Liver (tissue), 10 donors: ENCODE measurements at places on chromosomes 13 and 19. TPM values are rescaled to one million over a fixed set of nuclear protein-coding genes. Genes with fewer than 3 reads are reported as not detected.

DNA sequence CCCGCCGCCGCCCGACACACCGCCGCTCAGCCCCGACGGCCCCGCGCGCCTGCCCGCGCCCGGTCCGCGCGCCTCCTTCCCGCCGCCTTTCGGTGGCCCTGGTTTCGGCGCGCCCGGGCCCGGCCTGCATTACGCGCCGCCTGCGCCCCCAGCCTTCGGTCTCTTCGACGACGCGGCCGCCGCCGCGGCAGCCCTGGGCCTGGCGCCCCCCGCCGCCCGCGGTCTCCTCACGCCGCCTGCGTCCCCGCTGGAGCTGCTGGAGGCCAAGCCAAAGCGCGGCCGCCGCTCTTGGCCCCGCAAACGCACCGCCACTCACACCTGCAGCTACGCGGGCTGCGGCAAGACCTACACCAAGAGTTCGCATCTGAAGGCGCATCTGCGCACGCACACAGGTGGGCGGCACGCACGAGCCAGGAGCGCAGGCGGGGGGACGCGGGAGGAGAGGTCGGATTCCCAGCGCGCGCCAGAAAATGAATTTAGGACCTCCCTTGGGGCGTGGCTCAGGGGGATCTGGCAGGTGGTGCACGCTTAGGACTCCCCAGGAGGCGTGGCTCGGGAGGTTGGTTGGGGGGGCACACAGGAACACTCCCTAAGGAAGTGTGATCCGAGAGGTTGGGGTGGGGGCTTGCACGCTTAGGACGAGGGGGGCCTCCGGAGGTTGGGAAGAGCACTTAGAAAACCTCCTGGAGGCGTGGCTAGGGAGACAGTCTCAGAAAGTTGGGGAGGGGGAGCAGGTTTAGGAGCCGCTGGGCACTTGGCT, 1.2 kb downstream of the KLF2 start:
- H3K4me1 ChIP-seq = peaks cover 12% of the 10 kb centered on the region
- peak overlapping the region; percentile 78 for H3K27ac ChIP-seq
- no peak for DNase-seq
- peaks cover 1% of the 10 kb centered on the region for H3K36me3 ChIP-seq
- H3K27me3 ChIP-seq = no peaks in the 10 kb centered on the region

Gene ATG4D
- 44.4 TPM for total RNA-seq

Gene TPTE2
- total RNA-seq = not detected

- H3K36me3 ChIP-seq = no peaks in the 10 kb centered on the region
- no peak overlapping the region for H3K27ac ChIP-seq
- DNase-seq = no peak
- H3K27me3 ChIP-seq = no peaks in the 10 kb centered on the region
- peaks cover 1% of the 10 kb centered on the region for H3K4me1 ChIP-seq
- no peak overlapping the region for H3K4me3 ChIP-seq
These were observed 64.4 kb upstream of the FRY start for GRCh38 chr13:31967155-31967554.

DNA sequence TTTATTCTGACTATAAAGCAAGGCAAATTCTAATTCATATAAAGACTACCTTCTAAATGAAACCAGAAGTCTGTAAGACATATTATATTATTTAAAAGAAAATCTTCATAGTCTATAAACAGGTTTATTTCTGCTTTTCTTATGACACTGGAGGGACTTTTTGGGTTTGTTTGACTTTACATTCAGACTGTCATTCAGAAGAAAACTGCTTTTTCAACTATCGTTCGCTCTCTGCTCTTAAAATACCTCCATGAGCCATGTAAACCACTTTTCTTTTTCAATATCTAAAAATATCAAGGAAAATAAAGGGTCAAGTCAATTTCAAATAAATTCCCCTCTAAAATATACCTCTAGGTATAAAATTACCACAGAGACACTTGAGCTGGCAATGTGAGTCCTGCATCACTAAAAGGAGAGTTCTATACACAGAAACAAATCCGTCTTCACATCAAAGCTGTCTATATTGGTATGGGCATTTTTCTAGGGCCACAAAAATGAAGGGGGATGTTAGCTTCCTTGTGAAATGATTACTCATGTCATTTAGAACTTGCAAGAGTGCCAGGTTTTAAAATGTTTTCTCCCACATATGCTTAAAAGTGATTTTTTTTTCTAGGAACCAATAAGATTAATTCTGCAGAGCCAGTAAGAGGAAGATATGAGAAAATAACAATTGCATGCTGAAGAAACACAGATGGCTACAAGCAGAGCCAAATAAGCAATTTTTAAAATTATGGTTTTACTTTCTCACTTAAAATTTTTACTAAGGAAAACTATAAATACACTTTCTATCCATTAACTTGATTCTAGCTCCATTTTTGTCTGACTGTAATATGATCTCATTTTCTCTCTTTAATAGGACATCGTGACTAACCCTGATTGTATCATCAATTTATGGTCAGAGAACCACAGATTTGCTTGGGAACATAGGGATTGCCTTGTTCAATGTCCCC, 181.8 kb downstream of the TBC1D4 start:
- H3K36me3 ChIP-seq = no peaks in the 10 kb centered on the region
- H3K4me1 ChIP-seq = peaks cover 3% of the 10 kb centered on the region
- DNase-seq = no peak
- no peak overlapping the region for H3K4me3 ChIP-seq

GRCh38 chr13:111873676-111874178, 193.2 kb upstream of the SOX1 start:
- no peak overlapping the region for H3K27ac ChIP-seq
- peak; percentile 12 for DNase-seq
- no peak overlapping the region for H3K4me3 ChIP-seq
- no peaks in the 10 kb centered on the region for H3K36me3 ChIP-seq
- no peaks in the 10 kb centered on the region for H3K27me3 ChIP-seq

DNA sequence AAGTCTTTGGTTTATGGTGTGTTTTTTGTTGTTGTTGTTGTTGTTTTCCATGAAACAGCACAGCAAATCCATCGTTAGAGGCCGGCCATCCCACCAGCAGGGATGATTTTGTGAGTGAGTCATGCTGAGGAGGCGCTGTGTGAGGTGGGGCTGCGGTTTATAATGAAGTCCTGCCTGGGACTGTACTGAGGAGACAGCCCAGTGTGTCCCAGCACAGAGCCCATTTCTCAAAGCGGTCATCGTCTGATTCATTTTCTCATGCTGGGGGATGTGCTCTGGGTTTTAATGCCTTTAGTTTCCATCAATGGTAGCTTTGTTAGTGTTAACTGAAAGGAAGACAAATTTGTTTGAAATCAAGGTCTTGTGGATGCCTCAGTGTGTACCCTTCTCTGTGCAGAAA, 129.3 kb upstream of the SERP2 start:
- no peaks in the 10 kb centered on the region for H3K36me3 ChIP-seq
- no peaks in the 10 kb centered on the region for H3K4me1 ChIP-seq
- H3K27me3 ChIP-seq = no peaks in the 10 kb centered on the region
- no peak overlapping the region for H3K4me3 ChIP-seq
- H3K27ac ChIP-seq = no peak overlapping the region

Gene NCCRP1
- total RNA-seq = not detected

GRCh38 chr13:52903320-52903719, 54.9 kb upstream of the PCDH8 start:
- no peak overlapping the region for H3K4me3 ChIP-seq
- no peaks in the 10 kb centered on the region for H3K4me1 ChIP-seq
- DNase-seq = no peak
- H3K36me3 ChIP-seq = no peaks in the 10 kb centered on the region
- no peak overlapping the region for H3K27ac ChIP-seq

GRCh38 chr13:45895881-45896280, 44.3 kb upstream of the SIAH3 start:
- no peaks in the 10 kb centered on the region for H3K27me3 ChIP-seq
- no peaks in the 10 kb centered on the region for H3K36me3 ChIP-seq
- no peaks in the 10 kb centered on the region for H3K4me1 ChIP-seq
- DNase-seq = no peak
- H3K27ac ChIP-seq = no peak overlapping the region
- no peak overlapping the region for H3K4me3 ChIP-seq

- no peaks in the 10 kb centered on the region for H3K27me3 ChIP-seq
- H3K27ac ChIP-seq = no peak overlapping the region
- H3K4me3 ChIP-seq = no peak overlapping the region
- no peaks in the 10 kb centered on the region for H3K36me3 ChIP-seq
- H3K4me1 ChIP-seq = no peaks in the 10 kb centered on the region
- no peak for DNase-seq
These were observed 21.7 kb upstream of the TFDP1 start for GRCh38 chr13:113562844-113563243.

DNA sequence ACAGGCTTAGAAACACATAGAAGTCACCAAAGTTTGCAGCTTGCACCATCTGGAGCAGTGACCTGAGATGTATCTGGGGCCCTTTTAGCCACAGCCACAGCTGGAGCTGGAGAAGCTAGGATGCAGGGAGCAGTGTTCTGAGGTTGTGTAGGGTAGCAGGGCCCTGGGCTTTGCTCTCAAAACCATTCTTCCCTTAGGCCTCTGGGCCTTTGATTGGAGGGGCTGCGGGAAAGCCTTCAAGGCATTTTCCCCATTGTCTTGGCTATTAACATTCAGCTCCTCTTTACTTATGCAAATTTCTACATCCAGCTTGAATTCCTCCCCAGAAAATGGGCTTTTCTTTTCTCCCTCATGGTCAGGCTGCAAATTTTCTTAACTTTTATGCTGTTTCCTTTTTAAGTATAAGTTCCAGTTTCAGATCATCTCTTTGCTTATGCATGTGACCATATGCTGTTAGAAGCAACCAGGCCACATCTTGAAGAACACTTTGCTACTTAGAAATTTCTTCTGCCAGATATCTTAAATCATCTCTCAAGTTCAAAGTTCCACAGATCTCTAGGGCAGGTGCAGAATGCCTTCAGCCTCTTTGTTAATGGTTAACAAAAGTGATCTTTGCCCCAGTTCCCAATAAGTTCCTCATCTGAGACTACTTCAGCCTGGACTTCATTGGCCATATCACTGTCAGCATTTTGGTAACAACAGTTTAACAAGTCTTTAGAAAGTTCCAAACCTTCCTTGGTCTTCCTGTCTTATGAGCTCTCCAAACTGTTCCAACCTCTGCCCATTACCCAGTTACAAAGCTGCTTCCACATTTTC, 48.5 kb downstream of the NBEA start:
- no peak overlapping the region for H3K27ac ChIP-seq
- no peak for DNase-seq
- H3K36me3 ChIP-seq = no peaks in the 10 kb centered on the region
- peaks cover 2% of the 10 kb centered on the region for H3K27me3 ChIP-seq
- H3K4me1 ChIP-seq = peaks cover 12% of the 10 kb centered on the region
- peak overlapping the region; percentile 4 for H3K4me3 ChIP-seq
